Stimulated activated CD8-positive, alpha-beta memory T cell treated with anti-CD3 and anti-CD28 coated beads, Interleukin-12 subunit alpha, Interleukin-12 subunit beta, amount 100 ng/mL, for 4 hours (primary cell): ENCODE measurements at places on chromosomes 6 and 20.

DNA sequence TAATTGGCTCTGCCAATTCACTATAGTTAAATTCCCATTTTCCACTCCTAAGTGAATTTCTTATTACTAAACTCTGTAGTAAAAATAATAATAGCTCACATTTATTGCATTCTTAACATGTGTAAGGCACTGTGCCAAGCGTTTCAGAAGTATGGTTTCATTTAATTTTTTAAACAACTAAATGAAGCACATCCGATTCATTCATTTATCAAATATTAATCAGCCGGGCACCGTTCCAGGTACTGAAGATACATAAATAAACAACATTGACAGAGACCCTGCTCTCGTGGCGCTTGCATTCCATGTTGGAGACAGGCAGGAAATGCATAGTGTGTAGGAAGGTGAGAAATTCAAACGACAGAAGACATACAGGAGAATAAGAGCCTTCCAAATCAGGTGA lies 423.2 kb upstream of the JARID2 start:
- DNase-seq, result no peak

DNA sequence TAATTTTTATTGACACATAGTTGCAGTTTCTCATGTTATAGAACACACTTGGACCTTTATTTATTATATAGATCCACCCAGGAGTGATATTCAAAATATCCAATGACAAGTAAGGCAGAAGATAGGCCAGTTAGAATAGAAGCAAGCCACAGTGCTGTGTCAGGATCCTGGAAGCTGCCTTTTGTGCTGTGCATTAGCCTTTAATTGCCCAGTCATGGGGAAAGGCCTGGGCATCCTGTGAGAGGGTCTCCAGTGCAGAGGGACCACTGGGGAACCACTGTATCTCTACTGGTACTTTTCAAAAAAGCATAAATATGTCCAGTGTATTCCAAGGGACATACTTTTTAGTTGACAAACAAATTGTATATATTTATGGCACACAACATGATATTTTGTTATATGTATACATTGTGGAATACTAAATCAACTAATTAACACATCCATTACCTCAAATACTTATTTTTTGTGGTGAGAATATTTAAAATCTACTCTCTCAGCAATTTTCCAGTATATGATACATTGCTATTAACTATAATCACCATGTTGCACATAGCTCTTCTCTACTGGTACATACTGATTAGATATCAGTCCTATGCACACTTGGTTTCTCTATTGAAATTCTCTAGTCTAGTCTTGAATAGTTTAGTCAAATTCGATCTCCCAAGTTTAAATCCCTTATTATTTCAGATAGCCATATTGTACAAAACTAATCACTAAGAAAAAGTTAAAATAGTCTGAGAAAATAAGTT lies 59.5 kb downstream of the CDC40 start:
- DNase-seq, result no peak

- DNase-seq, result no peak
Measured at GRCh38 chr6:1216488-1216974, 95.4 kb upstream of the FOXQ1 start.

DNA sequence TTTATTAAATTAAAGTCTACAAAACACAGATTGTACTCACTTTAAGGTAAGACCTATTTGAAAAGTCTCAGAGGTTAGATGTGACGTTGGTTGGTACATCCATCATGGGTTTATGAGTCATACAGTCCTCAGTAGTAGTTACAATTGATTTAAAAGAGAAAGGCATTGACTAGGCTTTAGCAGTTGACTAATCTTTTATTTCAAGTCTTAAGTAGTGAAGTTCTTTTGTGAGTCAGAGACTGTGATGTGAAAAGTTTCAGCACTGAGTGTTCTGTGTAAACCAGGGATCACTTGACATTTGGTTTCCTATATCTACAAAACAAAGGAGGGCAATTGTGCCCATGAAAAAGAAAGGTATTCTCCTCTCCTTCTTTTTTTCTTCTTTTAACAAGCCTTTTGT lies 221.3 kb downstream of the GRIK2 start:
- DNase-seq, result no peak

DNA sequence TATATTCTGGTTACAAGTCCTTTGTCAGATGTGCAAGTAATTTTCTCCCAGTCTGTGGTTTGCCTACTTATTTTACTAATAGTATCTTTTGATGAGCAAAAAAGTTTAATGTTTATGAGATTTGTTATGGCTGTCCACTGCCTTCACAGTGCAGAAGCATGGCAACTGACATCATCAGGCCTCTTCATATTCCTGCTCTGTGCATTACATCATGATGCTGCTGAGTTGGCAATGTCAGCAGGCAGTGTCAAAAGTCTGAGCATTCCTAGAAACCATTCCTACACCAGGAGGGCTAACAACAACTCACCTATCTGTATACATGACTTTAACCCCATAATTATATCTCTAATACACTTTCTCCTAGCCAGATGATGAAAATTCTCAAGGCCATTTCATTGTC lies 10.8 kb upstream of the OR2B2 start:
- DNase-seq, result no peak

- DNase-seq, result no peak
Measured at GRCh38 chr6:122361314-122361979, 38.0 kb upstream of the HSF2 start.

DNA sequence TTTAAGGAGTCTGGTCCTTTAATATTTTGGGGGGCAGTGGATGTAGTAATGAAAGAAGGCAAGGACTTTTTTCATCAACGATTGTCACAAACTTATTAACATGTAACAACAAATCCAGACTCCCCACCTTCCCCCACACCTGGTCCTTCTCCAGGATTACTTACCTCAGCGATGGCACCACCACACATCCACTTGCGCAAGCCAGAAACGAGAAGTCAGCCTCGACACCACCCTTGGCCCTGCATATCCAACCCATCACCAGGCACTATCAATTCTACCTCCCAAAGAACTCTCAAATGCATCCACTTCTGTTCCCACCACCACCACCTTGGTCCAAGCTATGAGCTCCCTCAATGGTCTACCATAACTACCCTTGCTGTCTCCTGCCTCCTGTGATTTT lies 6.6 kb downstream of the EZR start:
- DNase-seq, result no peak

GRCh38 chr6:50305660-50306059 lies 255.9 kb upstream of the DEFB112 start:
- no peak for DNase-seq

- peak; percentile 35 for DNase-seq
Measured at GRCh38 chr6:37696841-37697662, 631 bp downstream of the MDGA1 start.

- no peak for DNase-seq
Measured at GRCh38 chr6:137265561-137266308, 46.5 kb upstream of the IFNGR1 start.

DNA sequence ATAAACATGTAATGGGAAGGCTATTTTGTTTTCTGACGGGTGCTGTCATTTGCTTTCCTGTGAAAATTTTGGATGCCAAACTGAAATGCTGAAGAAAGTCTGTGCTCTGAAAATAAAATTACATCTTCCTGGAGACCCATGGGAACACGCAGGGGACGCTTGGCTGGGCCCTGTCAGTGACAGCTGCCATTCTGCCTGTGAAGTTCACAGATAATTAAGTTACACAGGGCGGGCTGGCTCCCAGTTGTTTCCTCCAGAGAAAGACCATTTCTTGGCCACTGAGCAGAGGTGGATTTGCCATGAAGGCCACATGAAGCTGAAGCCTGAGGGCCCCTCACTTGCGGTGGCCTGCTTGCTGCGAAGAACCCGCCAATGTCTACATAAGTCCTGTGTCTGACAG lies 93.5 kb downstream of the TMEM170B start:
- no peak for DNase-seq

- DNase-seq, result no peak
Measured at GRCh38 chr20:10064611-10065010, 29.8 kb downstream of the ANKEF1 start.

DNA sequence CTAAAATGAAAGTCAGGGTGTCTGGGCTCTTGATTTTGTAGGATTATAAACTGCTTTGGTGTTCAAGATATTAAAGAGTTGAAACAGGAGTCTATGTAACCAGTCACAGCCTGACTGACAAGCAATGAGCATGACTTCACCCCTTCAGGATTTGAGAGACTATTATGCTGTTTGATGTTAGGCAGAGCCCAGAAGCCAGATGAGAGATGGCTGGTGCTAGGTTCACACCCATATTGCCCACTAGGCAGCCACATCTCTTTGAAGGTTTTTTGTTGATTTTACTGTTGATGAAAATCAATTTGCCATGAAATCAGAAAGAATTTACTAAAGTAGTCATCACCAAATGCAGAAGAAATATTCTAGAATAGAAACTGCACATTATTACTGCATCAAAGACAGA lies 243.6 kb downstream of the KHDRBS2 start:
- no peak for DNase-seq

DNA sequence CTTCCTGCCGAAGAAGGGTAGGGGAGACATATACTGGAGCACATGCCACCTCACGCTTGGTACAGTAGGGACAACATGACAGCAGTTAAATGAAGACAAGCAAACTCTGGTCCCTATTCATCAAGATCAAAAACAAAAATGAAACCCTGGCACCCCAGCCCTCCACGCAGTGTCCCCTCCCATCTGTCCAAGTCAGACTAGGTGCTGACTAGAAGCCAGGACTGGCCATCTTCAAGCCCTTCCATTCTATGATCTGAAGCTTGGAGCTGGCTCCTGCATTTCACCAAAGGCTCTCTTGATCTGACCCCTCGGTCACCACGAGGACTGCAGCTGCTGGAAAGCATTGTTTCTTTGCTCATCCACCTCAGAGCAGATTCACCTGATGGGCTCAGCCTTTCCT lies 158.9 kb upstream of the GGTLC1 start:
- DNase-seq, result no peak

- DNase-seq, result no peak
Measured at GRCh38 chr6:14277405-14277930, 159.9 kb downstream of the CD83 start.

GRCh38 chr6:116974526-116975316 lies 97.7 kb downstream of the RFX6 start:
- no peak for DNase-seq

DNA sequence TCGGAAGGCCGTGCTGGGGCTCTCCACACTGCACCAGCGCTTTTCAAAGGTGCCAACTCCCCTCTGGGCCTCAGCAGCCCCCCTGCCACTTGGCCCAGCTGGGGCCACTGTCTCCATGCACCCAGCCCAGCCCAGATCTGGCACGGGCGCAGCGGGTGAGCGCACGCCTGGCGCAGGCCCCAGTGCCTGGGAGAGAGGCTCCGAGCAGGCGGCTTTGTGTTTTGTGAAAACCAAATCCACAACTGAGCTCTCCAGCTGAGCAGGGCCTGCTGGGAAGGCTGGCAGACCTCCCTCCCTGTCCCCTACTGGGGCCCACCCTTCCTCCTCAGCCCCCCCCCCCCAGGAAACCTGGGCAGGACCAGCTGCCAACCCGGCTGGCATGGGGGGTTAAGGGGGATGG lies 17.0 kb downstream of the MDGA1 start:
- DNase-seq, result no peak

GRCh38 chr6:28772480-28773381 lies 151.1 kb downstream of the TRIM27 start:
- no peak for DNase-seq

GRCh38 chr6:123415844-123416468 lies 220.8 kb downstream of the TRDN start:
- DNase-seq, result no peak

GRCh38 chr6:24980507-24981385 lies 45.0 kb upstream of the RIPOR2 start:
- DNase-seq, result no peak

GRCh38 chr6:158249340-158249836 lies 62.9 kb upstream of the TULP4 start:
- no peak for DNase-seq

DNA sequence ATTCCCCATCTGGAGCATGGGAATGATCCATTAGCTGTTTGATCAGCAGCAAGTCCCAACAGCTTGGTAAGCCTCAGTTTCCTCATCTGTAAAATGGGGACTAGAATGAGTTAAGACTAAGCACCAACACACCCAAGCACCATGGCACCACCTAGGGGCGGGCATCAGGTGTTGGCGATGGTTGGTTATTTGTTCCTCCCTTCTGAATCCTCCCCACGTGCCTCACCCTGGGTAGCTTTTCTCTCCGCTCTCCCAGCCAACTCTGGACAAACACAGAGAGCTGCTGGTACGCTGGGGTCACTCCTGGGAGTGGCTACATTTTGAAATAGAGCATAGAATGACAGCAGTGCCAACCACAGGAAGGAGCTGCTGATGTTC lies 13.3 kb upstream of the ITPR3 start:
- DNase-seq, result no peak

- no peak for DNase-seq
Measured at GRCh38 chr6:16413399-16413798, 175.0 kb downstream of the GMPR start.

- peak; percentile 46 for DNase-seq
Measured at GRCh38 chr20:2742934-2743559, 50.5 kb downstream of the EBF4 start.

DNA sequence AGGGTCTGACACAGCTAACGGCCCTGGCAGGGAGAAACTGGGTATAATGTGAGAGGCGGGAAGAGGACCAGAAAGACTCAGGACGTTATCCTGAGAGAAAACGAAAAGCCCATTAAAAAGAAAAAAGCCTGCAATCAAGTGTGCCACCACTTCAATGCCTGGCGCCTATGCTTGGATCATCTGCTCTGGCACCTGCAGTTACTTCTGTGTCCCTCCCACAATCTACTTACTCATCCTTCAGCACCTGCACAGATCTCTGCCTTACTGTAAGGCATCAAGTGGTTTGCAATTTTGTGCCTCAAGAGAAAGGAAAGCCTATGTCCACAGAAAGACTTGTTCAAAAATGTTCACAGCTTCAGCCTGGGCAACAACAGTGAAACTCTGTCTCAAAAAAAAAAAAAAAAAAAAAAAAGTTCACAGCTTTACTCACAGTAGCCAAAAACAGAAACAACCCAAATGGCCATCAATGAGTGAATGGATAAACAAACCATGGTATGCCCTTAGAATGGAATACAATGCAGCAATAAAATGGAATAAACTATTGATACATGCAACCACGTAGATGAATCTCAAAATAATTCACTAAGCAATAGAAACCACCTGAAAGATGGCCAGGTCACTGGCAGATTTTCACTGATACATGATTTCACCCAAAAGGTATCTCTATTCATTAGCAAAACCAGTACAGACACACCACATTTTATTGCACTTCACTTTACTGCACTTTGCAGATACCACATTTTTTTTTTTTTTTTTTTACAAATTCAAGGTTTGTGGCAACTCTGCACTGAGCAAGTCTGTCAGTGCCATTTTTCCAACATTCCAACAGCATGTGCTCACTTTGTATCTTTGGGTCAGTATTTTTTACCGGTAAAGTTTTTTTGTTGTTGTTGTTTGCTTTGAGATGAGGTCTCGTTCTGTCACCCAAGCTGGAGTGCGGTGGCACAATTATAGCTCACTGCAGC lies 48.6 kb downstream of the ABHD12 start:
- DNase-seq, result no peak

GRCh38 chr6:55142610-55143009 lies 31.7 kb upstream of the HCRTR2 start:
- no peak for DNase-seq

DNA sequence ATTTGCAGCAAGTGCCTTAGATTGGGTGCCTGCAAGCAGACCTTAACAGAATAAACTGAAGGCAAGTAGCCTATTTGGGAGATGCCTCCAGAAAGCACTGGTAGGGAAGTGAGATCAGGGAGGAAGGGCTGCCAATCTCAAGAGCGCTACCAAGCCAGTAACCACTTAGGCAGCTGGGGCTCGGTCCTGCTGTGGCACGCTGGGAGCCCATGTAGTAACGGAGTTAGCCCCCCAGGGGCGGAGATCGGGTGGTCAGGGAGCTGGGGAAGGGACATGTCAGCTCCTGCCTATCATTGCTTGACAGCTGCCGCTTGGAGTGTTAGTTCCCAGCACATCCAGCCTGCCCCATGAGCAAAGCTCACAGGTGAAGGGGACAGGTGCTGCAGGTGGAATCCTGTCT lies 127.0 kb downstream of the CEBPB start:
- no peak for DNase-seq
